Posterior cingulate gyrus (tissue), 11 donors: ENCODE measurements at places on chromosomes 4 and X.

- no peak for DNase-seq
Measured at GRCh38 chrX:67721321-67721720, 177.5 kb downstream of the AR start.

DNA sequence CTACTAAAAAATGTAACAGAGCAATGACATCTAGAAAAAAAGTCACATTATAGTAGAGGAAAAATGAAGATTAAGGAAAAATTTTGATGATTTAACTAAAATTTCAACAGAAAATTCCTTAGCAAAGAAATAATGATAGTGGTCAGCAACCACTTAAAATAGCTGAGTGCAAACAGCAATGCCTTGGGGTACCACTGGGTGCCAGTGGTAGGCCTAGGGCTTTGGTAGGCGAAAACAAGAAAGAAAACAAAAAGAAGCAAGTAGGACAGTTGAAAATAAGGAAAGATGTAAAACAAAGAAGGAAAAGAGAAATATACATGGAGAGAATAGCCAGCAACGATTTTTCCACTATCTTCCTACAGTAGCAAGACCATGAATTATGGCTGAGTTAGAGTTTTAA, 313.5 kb upstream of the IRS4 start:
- no peak for DNase-seq

DNA sequence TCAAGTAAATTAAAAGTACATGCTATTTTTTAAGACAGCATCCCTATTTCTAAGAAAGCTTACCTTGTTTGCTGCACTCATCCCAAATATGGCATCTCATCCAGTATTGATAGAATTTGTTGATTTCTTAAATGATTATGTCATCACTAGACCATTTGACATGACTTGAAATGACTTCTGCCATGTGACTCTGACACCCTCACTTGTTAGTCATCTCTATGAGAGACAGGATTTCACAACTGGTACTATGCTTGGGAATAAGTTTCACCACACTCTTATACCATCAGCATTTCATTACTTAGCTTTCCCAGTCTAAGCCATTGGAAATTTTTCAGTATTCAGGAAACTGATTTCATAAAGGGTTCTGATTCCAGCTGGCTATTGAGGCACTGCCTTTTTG, 55.3 kb downstream of the TMPRSS11F start:
- DNase-seq = no peak

- DNase-seq = no peak
Measured at GRCh38 chr4:4677556-4678522, 136.0 kb upstream of the STX18 start.

DNA sequence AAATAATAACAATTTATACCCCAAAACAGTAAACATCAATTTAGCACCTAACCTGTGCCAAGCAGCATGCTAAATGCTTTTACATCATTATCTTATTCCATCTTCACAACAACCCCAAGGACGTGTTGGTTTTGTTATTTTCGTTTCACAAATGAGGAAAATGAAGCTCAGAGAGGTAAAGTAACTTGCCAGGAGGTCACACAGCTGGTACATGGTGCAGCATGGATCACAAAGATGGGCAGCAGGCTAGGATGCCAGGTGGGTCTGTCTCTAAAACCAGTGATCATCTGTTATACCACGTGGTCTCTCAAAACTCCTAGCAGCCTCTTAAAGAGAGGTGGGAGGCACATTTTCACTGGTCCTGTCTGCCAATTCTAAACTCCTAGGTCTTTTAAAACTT, 323.6 kb upstream of the F9 start:
- no peak for DNase-seq

- no peak for DNase-seq
Measured at GRCh38 chr4:99100876-99101275, 12.3 kb upstream of the ADH5 start.

DNA sequence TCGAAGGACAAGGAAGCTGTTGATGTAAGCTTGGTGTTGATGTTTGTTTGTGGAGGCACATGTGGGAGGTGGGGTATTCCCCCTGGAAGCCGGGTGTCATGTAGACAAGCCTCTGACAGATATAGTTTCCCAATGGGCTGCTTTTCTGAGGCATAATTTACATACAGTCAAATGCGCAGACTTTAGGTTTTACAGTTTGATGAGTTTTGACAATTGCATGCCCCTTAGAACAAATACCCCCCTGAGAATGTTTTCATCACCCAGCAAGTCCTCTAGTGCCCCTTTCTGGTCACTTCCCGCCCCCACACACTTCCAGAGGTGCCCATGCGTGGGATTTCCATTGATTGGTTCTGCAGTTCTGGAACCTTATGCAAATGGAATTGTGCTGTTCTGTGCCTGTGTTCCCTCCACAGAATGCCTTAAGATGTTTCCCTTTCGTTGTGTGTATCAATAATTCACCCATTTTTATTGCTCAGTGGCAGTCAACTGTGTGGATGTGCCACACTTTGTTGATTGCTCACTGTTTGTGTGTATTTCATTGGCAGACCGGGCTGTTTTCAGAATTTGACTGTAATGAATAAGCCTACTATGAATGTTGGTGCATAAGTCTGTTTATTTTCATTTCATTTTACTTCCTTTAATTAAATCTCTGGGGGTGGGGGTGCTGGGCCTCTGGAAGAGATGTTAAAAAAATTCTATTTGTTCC, 8.5 kb downstream of the EVC start:
- DNase-seq = no peak

- DNase-seq = no peak
Measured at GRCh38 chrX:24276015-24276414, 37.9 kb downstream of the SUPT20HL2 start.

DNA sequence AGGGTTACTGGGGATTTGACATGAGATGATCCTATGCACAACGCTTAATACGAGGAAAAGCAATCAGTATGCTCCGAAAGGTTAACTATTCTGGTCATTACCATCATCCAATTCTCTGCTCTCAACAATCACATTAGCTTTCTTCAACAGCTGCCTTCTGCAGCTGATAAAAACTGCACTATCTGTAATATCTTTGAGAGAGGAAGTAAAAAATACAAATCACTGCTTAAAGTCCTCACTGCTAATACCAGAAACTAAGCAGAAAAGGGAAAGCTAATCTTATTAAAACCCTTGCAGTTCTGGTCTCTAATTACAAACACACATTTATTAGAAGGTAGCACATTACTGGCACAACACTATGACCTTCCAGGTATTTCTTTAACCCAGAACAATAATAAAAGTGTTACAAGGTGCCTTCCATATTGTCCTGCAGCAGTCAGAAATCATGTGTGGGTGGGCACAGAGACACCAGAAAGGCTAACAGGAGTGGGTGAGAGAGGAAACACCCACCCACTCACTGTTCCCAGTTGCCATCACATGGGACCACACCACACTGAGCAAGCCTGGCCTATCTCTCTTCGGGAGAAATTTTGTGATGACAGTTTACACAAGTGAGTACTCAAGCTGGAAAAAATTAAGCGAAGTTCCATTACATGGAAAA, 71.0 kb downstream of the RELL1 start:
- no peak for DNase-seq

DNA sequence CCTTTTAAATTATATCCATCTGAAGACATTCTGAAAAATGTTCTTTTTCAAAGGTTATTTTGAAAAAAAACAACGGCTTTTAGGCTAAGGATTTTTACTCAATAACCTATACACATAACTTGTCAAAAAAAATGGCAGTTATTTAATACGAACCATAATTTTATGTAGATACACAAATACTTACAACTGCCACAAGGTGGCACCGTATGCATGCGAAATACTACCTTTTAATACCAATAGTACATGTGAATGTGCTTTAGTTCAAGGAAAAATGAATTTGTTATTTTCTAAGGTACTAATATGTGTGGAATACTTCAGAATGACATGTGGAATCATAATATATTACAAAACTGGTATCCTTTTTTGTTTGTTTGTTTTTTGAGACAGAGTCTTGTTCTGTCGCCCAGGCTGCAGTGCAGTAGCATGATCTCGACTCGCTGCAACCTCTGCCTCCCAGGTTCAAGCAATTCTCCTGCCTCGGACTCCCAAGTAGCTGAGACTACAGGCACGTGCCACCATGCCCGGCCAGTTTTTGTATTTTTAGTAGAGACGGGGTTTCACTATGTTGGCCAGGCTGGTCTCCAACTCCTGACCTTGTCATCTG, 4.6 kb upstream of the MAD2L1 start:
- no peak for DNase-seq

- DNase-seq = no peak
Measured at GRCh38 chrX:30762755-30763154, 109.5 kb downstream of the GK start.

DNA sequence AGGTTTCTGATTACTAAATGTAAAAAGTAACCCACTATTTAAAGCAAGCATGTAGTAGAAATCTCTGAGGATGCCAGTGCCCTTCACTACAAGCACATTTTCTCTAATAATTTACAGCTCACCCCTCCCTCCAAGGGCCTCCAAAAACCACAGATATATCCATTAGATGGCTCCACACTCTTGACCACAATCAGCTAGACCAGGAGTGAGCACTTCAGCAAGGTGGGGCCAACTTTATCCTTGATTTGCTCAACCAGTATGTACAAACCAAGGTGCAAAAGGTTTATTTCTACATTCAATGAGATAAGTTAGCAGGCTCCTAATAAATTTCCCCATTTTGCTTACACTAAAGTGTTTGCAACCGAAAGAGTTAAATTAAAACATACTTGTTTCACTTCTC, 35.8 kb downstream of the RFC1 start:
- no peak for DNase-seq

DNA sequence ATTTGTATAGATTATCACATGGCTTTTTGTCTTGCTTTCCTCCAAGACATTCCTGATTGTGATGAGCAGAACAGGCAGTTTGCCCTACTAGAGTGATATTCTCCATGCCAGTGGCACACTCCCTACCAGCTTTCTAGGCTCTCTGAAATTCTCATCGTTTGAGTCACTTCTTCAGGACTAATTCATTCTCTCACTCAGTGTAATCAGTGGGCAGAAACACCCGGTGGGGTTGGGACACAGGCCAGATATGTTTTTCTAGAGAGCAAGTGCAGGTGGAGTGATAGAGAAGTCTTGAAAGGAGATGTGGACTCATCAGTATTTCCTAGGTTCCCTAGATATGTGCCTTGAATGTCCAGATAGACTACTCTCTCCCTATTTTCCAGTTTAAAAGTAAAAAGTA, 13.1 kb downstream of the RAB33A start:
- no peak for DNase-seq

DNA sequence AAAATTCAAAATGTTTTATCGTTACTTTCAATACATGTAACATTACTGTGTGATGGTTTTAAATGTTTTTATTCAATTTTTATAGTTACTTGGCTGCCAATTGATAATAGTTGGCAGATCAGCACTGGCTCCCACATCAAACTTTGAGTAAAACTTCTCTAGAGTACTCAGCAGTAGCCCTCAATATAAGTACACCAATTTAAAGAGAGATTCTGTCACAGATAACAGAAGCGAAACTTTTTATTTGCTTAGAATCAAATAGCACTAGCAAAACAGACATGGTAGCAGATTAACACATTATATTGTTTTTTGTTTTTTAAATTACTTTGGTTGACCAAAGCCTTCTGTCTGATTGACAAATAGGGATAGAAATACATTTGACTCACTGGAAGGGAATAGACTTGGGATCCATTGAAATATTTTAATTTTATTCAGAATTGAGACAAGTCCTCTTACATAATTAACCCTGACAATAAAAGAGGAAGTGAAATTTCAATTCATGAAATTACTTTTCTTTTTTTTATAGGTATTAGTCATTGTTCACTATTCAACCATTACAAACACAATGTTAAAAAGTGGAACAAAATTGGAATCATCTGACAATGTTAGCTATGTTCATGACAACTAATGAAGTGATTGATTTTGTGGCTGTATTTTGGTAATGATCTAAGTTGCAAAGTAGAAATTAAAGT, 554.9 kb downstream of the KLHL4 start:
- DNase-seq = no peak

- no peak for DNase-seq
Measured at GRCh38 chr4:76607846-76608245, 172.8 kb downstream of the SHROOM3 start.

- no peak for DNase-seq
Measured at GRCh38 chr4:31573554-31573953, 853.4 kb downstream of the PCDH7 start.

DNA sequence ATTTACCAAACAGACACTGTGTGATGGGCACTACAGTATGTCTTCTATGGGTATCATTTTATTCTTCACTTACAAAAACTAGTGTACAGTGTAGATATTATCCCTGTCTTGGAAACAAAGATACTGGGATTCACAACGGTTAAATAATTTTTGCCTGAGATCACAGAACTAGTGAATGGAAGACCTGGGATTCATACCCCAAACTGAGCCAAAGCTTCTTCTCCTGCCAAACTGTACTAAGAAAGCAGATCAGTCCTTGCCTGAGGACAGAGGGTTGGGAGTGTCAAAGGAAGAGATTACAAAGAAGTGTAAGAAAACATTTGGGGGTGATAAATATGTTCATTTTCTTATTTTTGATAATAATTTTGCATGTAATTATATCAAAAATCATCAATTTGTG, 43.1 kb downstream of the PPA2 start:
- DNase-seq = no peak

DNA sequence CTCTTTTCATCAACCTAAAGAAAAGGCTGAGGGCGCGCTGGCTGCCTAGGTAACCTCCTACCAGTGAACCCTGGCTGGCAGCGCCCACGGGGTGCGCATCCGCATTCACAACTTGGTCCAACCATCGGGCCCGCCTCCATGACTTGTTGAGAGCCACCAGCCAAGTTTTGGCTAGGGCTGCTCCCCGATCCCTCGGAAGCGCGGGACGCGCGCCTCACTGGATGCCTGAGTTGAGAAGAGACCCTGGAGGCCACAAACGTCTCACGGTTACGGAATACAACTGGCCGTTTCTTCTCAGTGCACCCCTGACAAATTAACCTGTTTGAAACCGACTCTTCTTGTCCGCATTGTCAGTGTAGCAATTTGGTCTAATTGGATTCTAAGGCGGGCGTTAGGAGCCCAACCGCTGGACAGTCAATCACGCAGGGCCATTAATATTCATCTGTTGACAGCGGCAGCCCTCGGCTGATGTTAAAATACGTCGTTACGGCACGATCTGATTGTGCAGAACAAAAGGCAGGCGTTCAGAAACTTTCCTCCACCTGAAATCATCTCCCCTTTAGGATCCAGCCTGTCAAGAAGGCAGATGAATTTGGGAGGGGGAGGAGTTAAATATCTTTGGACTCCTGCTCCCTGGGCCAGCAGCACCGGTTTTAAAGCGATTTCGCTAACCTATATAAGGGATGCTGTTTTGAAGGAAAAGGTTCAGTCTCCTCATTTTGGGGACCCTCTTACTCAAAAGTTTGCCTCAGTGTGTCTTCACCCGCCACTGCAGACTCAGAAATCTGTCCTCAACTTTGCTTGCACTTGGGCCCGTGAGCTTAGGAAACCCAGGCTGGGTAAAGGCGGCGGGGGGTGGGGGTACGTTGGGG, 1.2 kb downstream of the GPC3 start:
- no peak for DNase-seq

- no peak for DNase-seq
Measured at GRCh38 chrX:69988955-69989394, 60.8 kb downstream of the AWAT2 start.

GRCh38 chr4:77433418-77433733, 172.2 kb upstream of the CXCL13 start:
- DNase-seq = no peak
